ENCODE measurements at places on chromosomes 1 and 21. TPM values are rescaled to one million over a fixed set of nuclear protein-coding genes. Genes with fewer than 3 reads are reported as not detected.
A peak's percentile ranks its signal among the peaks of the same experiment; 100 is the strongest.

Gene NCSTN
- 121 TPM for total RNA-seq

Gene OR2AK2
- total RNA-seq = 0.49 TPM

Gene C8A
- not detected for total RNA-seq

Gene NCF2
- not detected for total RNA-seq

Gene GNAT2
- not detected for total RNA-seq

Gene OR2T2
- total RNA-seq = not detected

DNA sequence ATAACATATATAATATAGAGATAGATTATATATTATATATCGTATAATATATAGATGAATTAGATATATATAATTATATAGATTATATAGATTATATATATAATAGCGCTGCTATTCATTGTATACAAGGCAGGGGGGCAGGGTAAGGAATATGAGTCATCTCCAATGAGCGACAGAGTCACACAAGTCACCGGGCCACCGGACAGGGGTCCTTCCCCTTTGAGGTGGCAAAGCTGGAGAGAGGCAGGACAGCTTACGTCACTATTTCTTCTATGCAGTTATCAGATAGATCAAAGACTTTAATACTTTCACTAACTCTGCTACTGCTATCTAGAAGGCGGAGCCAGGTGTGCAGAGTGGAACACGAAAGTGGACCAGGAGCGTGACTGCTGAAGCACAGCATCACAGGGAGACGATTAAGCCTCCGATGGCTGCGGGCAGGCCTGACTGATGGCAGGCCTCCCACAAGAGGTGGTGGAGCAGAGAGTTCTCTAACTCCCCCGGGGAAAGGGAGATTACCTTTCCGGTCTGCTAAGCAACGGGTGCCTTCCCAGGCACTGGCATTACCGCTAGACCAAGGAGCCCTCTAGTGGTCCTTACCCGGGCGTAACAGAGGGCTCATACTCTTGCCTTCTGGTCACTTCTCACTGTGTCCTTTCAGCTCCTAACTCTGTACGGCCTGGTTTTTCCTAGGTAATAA lies 2154.7 kb downstream of the MRPL39 start:
- H3K36me3 ChIP-seq = no peaks in the 10 kb centered on the region
- no peaks in the 10 kb centered on the region for H3K27me3 ChIP-seq
- peak; percentile 64 for DNase-seq
- H3K4me3 ChIP-seq = no peak overlapping the region

DNA sequence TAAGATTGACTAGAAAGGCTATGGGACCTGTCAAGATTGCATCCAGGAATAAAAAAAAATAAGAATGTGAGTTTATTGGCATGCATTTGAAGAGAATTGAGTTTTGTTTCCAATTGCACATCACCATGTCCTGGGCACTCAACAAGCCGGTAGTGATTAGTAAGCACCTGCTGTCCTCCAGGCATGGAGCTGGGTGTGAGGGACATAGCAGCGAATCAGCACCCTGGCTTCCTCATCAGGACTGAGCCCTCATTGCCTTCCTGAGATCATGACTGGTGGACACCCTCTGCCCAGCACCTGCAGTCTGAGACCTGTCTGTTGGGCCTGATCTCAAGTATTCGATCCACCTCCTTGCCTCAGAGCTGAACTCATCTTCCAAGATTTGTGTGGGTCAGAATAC lies 26.8 kb downstream of the S100A6 start:
- no peaks in the 10 kb centered on the region for H3K4me1 ChIP-seq
- no peaks in the 10 kb centered on the region for H3K36me3 ChIP-seq
- H3K27ac ChIP-seq = no peak overlapping the region

GRCh38 chr1:52533713-52534112 lies 19.2 kb downstream of the TUT4 start:
- no peaks in the 10 kb centered on the region for H3K4me1 ChIP-seq
- no peaks in the 10 kb centered on the region for H3K27me3 ChIP-seq
- peaks cover 8% of the 10 kb centered on the region for H3K36me3 ChIP-seq
- no peak for DNase-seq
- no peak overlapping the region for H3K4me3 ChIP-seq
- no peak overlapping the region for H3K27ac ChIP-seq

- no peak overlapping the region for H3K27ac ChIP-seq
- H3K4me3 ChIP-seq = no peak overlapping the region
- no peaks in the 10 kb centered on the region for H3K36me3 ChIP-seq
- no peak for DNase-seq
- H3K27me3 ChIP-seq = no peaks in the 10 kb centered on the region
- H3K4me1 ChIP-seq = no peaks in the 10 kb centered on the region
Observed at GRCh38 chr1:232648316-232648715, 18.4 kb upstream of the SIPA1L2 start.

DNA sequence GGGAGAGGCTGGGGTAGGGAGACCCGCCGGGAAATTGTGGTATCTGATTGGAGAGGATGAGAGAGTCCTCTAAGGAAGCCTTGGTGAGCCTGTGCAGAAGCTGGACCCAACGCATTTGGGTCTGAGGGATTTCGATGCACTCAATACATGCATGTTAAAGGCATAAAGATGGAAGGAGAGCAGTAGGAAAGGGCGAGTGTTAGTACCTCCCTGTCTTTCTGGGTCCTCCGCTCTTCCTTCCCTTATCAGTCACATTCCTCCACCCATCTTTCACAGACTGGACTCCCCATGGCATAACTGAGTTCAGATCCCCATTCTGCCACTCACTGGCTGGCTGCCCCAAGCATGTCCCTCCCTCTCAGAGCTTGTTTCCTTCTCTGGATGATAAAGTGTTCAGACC lies 7.3 kb downstream of the RGS16 start:
- no peak overlapping the region for H3K27ac ChIP-seq
- H3K4me1 ChIP-seq = peaks cover 5% of the 10 kb centered on the region
- peaks cover 5% of the 10 kb centered on the region for H3K27me3 ChIP-seq
- H3K4me3 ChIP-seq = no peak overlapping the region
- DNase-seq = no peak

GRCh38 chr21:16908077-16908476 lies 604.8 kb upstream of the CXADR start:
- no peak overlapping the region for H3K27ac ChIP-seq
- DNase-seq = no peak
- H3K4me3 ChIP-seq = no peak overlapping the region
- H3K27me3 ChIP-seq = no peaks in the 10 kb centered on the region
- H3K4me1 ChIP-seq = no peaks in the 10 kb centered on the region
- no peaks in the 10 kb centered on the region for H3K36me3 ChIP-seq

DNA sequence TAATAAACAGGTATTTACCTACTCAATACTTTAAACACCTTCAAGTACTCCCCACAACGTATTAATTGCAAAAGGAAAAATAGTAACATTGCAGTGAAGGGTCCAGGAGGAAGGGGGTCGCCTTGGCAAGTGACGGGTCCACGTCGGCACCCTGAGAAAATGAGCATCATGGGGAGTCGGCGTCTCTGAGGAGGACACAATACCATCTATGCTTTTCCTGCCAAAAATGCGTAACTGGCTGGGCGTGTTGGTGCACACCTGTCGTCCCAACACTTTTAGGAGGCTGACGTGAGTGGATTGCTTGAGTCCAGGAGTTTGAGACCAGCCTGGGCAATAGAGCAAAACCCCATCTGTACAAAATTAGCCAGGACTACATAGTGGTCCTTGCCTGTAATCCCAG lies 7.3 kb downstream of the FTCD start:
- H3K4me3 ChIP-seq = no peak overlapping the region
- DNase-seq = no peak
- H3K27ac ChIP-seq = no peak overlapping the region
- no peaks in the 10 kb centered on the region for H3K36me3 ChIP-seq
- H3K4me1 ChIP-seq = peaks cover 10% of the 10 kb centered on the region

DNA sequence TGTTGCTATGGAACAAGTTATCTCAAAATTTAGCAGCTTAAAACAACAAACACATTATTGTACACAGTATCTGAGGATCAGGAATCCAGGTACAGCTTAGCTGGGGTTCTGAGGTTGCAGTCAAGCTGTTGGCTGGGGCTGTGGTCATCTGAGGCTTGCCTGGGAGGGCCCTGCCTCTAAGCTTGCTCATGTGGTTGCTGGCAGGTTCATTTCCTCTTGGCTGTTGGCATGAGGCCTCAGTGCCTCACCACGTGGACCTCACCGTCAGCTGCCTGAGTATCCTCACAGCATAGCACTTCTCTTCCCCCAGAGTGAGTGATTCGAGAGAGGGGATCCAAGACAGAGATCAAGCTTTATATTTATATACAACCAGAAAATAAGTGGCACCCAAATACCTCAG lies 18.6 kb downstream of the NTPCR start:
- H3K36me3 ChIP-seq = peaks cover 18% of the 10 kb centered on the region
- H3K4me3 ChIP-seq = no peak overlapping the region
- H3K4me1 ChIP-seq = peaks cover 25% of the 10 kb centered on the region
- no peak overlapping the region for H3K27ac ChIP-seq

DNA sequence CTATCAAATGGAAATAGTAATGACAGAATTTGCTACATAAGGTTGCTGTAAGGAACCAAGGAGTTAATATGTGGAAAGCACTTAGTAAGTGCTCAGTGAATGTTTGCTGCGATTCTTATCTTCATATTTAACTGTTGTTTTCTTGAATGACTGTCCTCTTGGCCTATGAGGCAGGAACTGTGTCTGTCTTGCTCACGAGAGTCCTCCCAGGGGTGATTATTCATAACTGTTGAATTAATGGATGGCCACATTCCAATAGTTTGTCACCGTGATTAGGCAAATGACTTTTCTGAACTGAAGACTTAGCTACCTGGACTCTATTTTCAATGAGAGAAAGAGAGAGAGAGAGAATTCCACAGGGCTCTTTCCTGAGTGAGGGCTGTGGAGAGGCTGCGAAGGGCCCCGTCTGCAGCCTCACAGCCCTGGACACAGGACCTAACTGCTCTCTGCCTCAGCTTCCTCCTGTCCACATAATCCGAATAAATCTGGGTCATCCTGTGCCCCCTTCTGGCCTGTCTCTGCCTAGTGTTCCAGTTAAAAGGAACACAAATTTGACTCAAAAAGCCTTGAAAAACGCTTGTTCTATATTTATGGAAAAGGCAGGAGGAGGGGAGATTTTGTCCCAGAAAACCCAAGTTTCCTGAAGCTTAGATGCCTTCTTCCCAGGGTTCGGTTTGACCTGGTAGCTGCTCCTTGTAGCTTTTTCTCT lies 8.5 kb downstream of the EDN2 start:
- peaks cover 3% of the 10 kb centered on the region for H3K4me1 ChIP-seq
- H3K27ac ChIP-seq = no peak overlapping the region
- no peak for DNase-seq
- no peaks in the 10 kb centered on the region for H3K36me3 ChIP-seq
- H3K4me3 ChIP-seq = no peak overlapping the region
- H3K27me3 ChIP-seq = no peaks in the 10 kb centered on the region

DNA sequence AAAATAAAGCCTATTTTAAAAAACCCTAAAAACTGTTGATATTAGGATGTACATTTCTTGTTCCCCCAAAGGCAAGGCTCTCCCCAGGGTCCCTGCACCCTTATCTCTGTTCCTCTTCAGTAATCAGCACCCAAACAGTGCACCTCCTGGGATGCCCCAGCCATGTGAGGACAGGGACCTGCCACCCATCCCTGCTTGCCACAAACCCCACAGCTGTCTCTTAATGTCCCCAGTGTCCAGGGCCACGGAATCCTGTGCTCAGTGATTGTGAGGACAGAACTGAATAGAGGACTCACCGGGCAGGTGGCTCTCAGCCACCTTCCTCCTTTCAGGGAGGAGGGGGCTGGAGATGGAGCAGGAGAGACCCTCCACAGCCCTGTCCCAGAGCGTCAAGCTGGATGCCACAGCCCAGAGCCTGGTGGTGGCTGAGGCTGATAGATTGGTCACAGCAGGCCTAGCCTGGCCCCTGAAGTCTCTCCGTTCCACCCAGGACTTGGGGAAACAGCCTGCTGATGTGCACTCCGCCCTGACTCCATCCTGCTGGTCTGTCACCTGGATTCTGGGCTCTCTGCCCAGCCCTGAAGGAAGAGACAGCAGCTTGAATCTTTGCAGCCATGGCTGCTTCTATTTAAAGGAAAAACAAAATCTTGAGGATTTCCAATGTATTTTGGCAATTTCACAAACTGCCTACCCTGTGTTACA lies 23.1 kb downstream of the RNF187 start:
- no peak overlapping the region for H3K27ac ChIP-seq
- H3K36me3 ChIP-seq = peaks cover 4% of the 10 kb centered on the region
- no peak for DNase-seq
- no peaks in the 10 kb centered on the region for H3K4me1 ChIP-seq
- H3K27me3 ChIP-seq = peaks cover 4% of the 10 kb centered on the region

DNA sequence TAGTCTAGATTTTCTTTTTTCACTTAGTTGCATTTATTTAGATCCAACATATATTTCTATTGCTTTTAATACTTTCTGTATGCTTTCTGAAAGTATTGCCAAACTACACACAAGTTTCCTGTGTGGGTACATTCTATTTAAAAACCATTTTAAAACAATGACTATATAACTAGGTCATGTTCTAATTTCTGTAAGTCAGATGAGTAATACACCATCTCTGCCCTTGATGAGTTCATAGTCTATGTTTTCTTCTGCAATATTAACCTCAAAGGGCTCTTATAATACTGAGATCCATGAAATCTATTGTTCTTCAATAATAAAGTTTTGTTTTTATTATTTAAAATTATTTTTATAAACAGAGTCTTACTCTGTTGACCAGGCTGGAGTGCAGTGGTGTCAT lies 68.3 kb downstream of the RNASEL start:
- H3K27me3 ChIP-seq = peaks cover 3% of the 10 kb centered on the region
- H3K4me1 ChIP-seq = no peaks in the 10 kb centered on the region
- H3K36me3 ChIP-seq = peaks cover 38% of the 10 kb centered on the region

DNA sequence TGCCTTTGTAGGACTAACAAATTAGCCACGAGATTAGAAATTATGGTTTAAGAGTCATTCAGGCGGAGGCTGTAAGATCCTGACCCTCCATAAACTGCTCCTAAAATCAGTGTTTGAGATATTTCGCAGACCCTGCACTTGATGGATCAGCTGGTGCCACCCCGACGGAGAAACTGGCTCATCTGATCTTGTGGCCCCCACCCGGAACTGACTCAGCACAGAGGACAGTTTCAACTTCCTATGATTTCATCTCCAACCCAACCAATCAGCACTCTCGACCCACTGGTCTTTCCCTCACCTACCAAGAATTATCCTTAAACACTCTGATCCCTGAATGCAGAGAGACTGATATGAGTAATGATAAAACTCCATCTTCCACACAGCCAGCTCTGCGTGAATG lies 3.7 kb upstream of the JAM2 start:
- H3K36me3 ChIP-seq = no peaks in the 10 kb centered on the region
- DNase-seq = no peak
- no peak overlapping the region for H3K4me3 ChIP-seq
- no peak overlapping the region for H3K27ac ChIP-seq
